ENCODE measurements at places on chromosomes 5 and 9. TPM values are rescaled to one million over a fixed set of nuclear protein-coding genes. Genes with fewer than 3 reads are reported as not detected.

Gene GMCL2
- not detected for total RNA-seq

Gene CNTNAP3
- 7.0 TPM for total RNA-seq

Gene FAM114A2
- total RNA-seq: 24.1 TPM

Gene SHC3
- under 0.01 TPM for total RNA-seq

Gene EIF4E1B
- not detected for total RNA-seq

Gene CDH6
- 38.6 TPM for total RNA-seq

Gene TAF11L5
- total RNA-seq: not detected

Gene DDX4
- total RNA-seq: not detected

Gene SPATA9
- not detected for total RNA-seq

Gene C5
- total RNA-seq: 0.48 TPM

Gene NAIF1
- total RNA-seq: 10.1 TPM

Gene PDLIM4
- 33.7 TPM for total RNA-seq

Gene HNRNPA0
- 8.2 TPM for total RNA-seq

Gene SAXO1
- total RNA-seq: not detected

Gene PCDHB13
- 0.24 TPM for total RNA-seq

Gene PCSK5
- total RNA-seq: 12.5 TPM

Gene RASGRF2
- 0.21 TPM for total RNA-seq

Gene PCDHA1
- not detected for total RNA-seq

Gene ZNF454
- total RNA-seq: 0.64 TPM

Gene PTTG1
- 184 TPM for total RNA-seq

Gene SCAI
- total RNA-seq: 3.9 TPM

Gene SYK
- 15.2 TPM for total RNA-seq

Gene AIF1L
- 63.4 TPM for total RNA-seq

Gene GNA14
- total RNA-seq: not detected

Gene LECT2
- not detected for total RNA-seq

Gene PCDHGB3
- 0.43 TPM for total RNA-seq

Gene SH3TC2
- 7.2 TPM for total RNA-seq

Gene PCDHGC4
- total RNA-seq: 0.48 TPM

Gene GABBR2
- total RNA-seq: not detected

Gene WNT8A
- not detected for total RNA-seq

Gene SLC36A3
- total RNA-seq: not detected

Gene MARVELD2
- 24.8 TPM for total RNA-seq

Gene MZB1
- 0.24 TPM for total RNA-seq

Gene MELK
- total RNA-seq: 14.0 TPM

Gene PAX5
- not detected for total RNA-seq

Gene CDC20B
- total RNA-seq: not detected

Gene TMEM232
- 1.4 TPM for total RNA-seq

Gene C8G
- not detected for total RNA-seq

Gene EMB
- 42.6 TPM for total RNA-seq

Gene BHMT
- total RNA-seq: 0.24 TPM

Gene OSMR
- total RNA-seq: 38.8 TPM

Gene OTP
- not detected for total RNA-seq

Gene C9orf152
- not detected for total RNA-seq

Gene ENC1
- 129 TPM for total RNA-seq

Gene PCDHGA7
- 0.21 TPM for total RNA-seq

Gene PDGFRB
- total RNA-seq: under 0.01 TPM

Gene NIPBL
- 13.7 TPM for total RNA-seq

Gene PCDHGA6
- total RNA-seq: under 0.01 TPM

Measured in tracheal epithelial cell (primary cell).